Posterior vena cava (tissue), 2 donors: ENCODE measurements at places on chromosomes 3 and 15. TPM values are rescaled to one million over a fixed set of nuclear protein-coding genes. Genes with fewer than 3 reads are reported as not detected.

The SMAD3 gene
- 56.3 TPM for total RNA-seq

The EFCAB12 gene
- total RNA-seq, result 0.14 TPM

The RTP1 gene
- not detected for total RNA-seq

DNA sequence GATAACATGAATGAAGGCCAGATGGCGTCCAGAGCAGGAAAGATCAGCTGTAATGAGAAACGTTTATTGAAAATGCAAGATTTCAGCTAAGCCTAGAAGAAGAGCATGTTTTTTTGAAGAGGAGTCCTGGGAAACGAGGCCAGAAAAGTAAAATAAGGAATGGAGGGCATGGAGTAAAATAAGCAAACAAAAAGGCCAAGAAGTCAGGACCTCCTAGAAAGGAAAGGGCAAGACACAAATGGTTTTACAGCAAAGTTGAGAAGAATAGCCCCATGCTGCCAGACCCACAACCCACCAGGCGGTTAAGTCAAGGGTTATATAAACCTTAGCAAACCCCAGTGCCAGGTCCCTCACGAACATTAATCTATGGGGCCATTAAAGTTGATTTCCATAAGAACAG is 30.5 kb downstream of the LRIG1 start:
- DNase-seq, result no peak

GRCh38 chr3:168030577-168030976 is 65.1 kb downstream of the GOLIM4 start:
- no peak for DNase-seq
